ENCODE measurements at places on chromosomes 5 and 9.

GRCh38 chr5:56557198-56557597 is 258.2 kb upstream of the MAP3K1 start:
- no peak for DNase-seq

DNA sequence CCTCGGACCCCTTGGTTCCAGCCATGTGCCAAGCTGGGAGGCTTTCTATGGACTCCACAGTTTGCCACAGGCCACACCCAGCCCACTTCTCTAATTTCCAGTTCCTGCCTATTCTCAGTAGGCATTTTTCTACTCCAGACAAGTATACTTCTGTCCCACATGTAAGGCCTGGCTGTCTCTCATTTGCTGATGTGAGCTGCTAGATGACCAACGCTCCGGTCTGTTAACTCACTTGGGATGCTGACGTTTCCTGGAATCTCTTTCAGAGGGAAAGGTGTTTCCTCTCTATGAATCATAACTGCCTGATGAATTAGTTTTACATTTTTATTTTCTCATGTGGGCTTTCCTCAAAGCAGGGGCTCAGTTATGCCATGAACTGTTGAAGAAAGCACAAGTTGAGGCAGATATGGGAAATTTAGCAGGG is 36.3 kb downstream of the ERGIC1 start:
- DNase-seq: no peak

DNA sequence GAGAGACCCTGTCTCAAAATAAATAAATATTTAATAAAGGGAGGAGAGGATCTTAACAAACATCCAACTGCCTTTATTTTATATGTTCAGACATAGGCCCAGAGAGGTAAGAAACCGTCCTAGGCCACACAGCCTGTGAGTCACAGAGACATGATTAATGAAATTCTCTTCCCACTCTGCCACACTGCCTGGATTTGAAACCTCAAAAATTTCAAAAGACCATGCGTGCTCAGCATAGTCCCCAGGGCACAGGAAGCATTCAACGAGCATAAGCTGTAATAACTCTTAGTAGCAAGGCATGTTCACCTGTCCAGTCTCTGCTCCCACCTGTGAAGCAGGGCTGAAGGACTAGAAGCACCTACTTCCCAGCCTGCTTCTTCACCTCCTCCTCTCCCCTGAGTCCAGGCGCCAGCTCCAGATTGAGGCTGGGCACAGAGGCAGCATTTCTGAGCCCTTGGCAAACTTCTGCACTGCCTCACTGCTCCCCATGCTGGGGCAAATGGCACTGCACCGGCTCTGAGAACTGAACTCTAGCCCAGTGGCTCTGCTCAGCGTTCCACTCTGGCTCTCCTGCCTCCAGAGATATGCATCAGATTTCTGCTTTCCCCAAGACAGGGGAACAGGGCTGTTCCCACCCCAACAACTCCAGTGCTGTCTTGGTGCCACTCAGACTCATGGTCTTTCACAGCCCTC is 1.1 kb downstream of the FAT2 start:
- no peak for DNase-seq

DNA sequence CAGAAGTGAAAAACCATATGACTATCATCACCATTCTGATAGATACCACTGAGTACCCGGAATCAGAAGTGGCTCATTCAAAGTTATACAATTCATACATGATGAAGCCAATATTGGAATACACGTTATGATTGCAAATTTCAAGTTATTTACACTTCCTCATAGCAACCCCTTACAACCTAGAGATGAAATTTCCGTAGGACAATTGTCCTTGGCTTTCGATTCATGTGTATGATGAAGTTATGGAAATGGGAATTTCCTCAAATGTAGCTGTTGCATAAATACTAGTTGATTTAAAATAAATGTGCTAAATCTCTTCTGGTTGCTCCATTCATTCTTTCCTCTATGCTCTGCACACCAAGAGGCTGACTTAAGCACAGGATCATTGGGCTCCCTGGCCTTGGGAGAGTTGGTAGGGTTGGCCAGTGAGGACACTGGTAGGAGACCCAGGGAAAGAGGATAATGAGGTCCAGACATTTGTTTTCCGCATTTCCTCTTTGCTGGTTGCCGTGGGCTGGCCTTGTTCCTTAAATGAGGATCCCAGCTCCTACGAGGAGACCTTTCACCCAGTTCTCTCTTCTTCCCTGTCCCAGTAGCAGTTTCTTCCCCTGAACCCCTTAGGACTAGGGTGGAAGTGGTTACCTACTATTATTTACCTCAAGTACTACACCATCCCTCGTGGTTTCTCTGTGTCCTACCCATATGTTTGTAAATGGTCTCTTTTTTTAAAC is 90.3 kb downstream of the ZNF474 start:
- DNase-seq: no peak

GRCh38 chr5:36459176-36460135 is 146.9 kb upstream of the SLC1A3 start:
- no peak for DNase-seq

DNA sequence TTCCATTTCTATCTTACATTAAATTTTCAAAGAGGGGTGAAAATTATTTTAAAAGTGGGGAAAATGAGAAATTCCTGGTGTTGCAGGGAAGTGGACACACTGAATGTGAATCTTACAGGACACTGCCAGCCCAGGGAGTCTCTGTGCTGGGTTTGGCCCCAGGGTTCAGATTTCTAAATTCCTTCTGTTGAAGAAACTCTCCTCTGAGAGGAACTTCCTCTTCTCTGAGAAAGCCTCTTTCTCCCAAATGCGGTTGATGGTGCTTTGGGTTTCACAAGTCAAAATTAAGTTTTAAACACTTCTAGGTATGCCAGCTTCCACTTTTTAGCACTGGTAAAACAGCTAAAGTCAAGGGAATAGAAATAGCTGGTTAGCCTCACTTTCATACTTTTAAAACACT is 317.9 kb upstream of the ITGA1 start:
- no peak for DNase-seq

- no peak for DNase-seq
Observed at GRCh38 chr5:98940581-98940980, 11.8 kb upstream of the CHD1 start.

- DNase-seq: no peak
Observed at GRCh38 chr5:171307789-171308452, 1.1 kb upstream of the TLX3 start.

- no peak for DNase-seq
Observed at GRCh38 chr9:124708074-124708473, 63.0 kb downstream of the NR6A1 start.

GRCh38 chr5:544675-545355 is 20.6 kb upstream of the SLC9A3 start:
- no peak for DNase-seq

DNA sequence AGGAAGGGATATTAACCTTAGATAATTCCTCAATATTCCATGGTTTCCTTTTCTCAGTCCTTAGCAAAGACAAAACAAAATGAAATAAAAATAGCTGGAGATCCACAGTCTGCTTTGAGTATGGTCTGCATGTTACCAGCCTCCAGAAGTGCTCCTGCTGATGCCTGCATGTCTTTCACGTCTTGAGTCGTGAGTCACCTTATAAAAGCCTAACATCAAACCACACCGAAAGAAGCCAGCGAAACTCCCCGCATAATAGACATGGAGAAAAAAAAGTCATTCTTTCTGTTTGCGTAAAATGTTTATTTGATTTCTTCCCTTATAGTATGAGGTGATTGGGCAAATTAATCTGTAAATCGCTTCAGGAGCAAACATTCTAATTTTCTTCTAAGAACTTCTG is 380.5 kb downstream of the SLCO4C1 start:
- DNase-seq: no peak

DNA sequence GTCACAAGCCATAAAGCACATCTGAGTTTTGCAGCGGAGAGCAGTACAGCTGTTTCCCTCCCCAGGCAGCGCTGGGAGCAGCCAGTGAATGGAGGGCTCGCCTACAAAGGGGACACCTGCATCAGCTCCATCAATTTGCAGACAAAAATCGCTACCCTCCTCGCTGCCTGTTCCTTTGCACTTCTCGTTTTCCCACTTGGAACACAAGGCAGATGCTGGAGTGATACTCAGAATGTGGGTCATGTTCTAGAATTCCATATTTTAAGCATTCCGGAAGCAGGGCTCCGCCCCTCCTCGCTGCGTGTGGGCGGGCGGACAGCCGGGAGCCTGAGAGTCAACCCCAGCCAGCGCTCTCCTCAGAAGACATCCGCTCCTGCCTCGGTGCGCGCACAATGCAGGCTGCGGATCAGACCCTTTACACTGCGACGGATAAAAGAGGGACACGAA is 92.1 kb downstream of the LMNB1 start:
- DNase-seq: no peak

DNA sequence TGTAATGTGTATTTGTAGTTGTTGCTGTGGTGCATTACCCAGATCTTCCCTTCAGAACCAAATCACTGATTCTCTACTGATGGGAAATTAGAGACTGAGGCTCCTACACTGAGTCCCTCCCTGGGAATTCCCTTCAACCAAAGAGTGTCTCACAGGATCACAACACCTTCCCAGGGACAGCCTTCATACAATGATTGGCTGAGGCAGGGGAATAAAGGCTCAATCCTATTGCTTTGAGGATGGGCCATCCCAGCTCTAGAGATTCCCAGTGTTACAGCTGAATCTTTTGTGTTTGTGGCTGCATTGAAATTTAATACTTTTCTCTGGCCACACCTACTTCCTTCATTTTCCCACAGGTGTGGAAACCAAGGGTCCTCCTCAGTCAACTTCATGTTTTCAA is 96.4 kb upstream of the ELL2 start:
- DNase-seq: no peak

GRCh38 chr5:112216140-112216539 is 202.9 kb downstream of the EPB41L4A start:
- no peak for DNase-seq

GRCh38 chr5:110726249-110727024 is at the start of gene TMEM232:
Gene TMEM232 (minus strand): TSS chr5:110726671. CDS start chr5:110667352, 59,319 bp downstream.
- DNase-seq: peak; percentile 68

- DNase-seq: no peak
Observed at GRCh38 chr9:68871236-68871635, 142.7 kb downstream of the PRKACG start.

- DNase-seq: no peak
Observed at GRCh38 chr5:178324481-178325310, 92.1 kb upstream of the PHYKPL start.

DNA sequence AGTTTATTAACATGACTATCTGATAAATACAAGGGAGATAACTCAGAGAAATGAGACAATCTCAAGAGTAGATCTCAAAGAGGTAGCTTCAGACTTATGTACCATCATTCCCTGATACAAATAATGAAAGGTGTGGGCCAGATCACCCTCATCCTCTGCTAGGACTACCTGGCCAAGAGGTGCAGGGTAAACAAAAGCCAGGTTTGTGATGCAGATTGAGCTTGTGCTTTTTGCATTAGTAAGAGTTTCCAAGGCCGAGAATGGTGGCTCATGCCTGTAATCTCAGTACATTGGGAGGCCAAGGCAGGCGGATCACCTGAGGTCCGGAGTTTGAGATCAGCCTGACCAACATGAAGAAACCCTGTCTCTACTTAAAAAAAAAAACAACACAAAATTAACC is 8.9 kb upstream of the SPIN1 start:
- DNase-seq: no peak

GRCh38 chr9:91445135-91445534 is 21.5 kb upstream of the NFIL3 start:
- DNase-seq: no peak

- no peak for DNase-seq
Observed at GRCh38 chr5:173196133-173196952, 38.7 kb downstream of the NKX2-5 start.

DNA sequence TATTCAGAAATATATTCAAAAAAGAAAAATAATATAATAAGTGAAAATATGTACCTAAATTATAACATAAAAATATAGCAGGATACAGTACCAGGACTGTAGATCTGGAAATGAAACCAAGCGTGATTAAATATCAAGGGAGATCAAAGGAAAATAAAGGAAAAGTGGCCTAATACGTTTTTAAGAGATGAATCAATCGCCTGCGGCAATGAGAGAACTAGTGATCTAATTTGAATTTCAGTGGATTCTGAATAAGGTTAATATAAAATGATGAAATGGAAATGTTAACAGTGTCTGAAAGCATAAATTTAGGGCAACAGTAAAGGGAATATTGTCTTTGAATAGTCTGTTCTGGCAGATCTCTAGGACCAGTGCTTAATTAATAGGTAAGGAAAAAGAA is 1761.9 kb upstream of the ACO1 start:
- no peak for DNase-seq

DNA sequence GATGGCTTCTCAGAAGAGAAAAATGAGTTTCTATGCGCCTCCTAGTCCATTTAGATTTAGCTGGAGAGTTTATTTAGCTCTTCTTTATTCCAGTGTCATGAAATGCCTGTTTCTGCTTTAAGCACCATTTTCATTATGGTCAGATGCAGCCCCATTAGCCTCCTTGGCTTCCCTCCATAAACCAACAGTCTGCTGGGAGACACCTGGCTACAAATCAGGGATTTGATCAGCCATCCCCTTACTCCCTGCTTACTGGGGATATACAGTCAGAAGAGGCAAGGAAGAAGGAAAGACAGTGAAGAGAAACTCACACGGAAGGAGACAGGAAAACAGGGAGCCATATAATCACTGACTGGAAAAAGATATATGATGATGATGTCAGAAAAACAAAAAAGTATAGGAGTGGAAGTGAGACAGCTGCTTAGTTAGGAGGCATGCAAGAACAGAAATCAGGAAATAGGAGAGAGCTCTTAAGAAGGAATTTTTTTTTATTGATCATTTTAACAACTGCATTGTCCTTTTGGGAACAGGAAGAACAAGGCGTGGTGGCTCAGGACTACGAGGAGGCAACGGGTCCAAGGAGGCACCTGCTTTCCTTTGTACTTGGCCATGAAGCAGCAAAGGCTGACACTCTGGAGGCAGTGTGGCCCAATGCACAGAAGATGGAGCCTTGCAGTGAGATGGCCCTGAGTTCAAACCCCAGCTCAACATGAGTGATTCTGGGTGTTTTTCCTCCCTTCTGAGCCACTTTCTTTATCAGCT is 56.1 kb downstream of the MED27 start:
- DNase-seq: no peak

GRCh38 chr9:111886983-111887718 is 9.5 kb upstream of the UGCG start:
- DNase-seq: no peak

DNA sequence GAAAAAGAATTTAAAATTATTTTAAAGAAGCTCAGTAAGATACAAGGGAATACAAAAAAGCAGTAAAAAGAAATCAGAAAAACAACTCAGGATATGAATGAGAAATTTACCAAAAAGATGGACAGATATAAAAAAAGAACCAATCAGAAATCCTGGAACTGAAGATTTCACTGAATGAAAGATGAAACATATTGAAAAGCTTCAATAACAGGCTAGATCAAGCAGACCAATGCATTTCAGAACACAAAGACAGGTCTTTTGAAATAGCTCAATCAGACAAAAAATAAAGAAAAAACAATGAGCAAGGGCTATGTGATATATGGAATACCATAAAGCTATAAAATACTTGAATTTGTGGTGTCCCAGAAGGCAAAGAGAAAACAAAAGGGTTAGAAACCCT is 322.6 kb upstream of the POU5F2 start:
- no peak for DNase-seq

DNA sequence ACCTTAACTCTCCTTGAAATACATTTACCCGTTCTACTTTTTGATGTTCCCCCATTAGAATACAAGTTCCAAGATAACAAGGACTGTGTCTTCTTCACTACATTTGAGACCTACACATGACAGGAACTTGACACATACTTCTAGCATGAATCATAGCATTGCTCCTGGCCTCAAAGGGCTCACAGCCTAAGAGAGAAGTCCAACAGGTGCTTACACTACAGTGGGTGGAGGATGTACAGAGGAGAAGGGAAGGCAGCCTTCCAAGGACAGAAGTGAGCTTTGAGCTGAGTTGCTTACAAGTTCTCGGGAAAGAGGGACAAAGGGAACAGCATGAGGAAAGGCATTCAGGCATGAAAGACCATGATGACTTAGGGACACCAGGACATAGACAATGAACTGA is 56.9 kb upstream of the MSX2 start:
- DNase-seq: no peak

All from pancreas (tissue), 10 donors.